Liver (tissue), 10 donors: ENCODE measurements at places on chromosomes 7 and 10. TPM values are rescaled to one million over a fixed set of nuclear protein-coding genes. Genes with fewer than 3 reads are reported as not detected.

The TWIST1 gene
- 0.17 TPM for total RNA-seq

The GPC2 gene
- 0.33 TPM for total RNA-seq

The COBL gene
- 5.8 TPM for total RNA-seq

The UMAD1 gene
- 12.2 TPM for total RNA-seq

The GALNT17 gene
- total RNA-seq, result 0.42 TPM

The CYP3A4 gene
- 138 TPM for total RNA-seq

DNA sequence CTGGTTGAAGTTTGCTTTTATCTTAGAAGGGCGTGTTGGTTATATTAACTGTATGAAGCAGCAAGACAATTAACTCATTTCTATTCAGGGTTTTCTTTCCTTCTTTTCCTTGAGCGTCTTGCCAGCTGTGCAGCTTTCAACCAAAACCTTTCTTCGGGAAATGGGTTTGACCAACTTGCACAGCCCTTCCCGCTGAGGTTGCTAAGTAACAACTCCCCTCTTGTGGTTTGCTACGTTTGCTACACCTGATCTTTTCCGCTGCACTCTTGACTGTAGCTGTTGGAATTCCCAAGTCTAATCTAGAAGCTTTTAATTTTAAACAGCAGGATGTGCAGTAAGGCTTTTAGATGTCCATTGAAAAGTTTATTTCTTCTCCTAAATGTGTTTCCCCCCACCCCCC, 116.9 kb downstream of the CDCA7L start:
- no peaks in the 10 kb centered on the region for H3K4me1 ChIP-seq
- H3K27ac ChIP-seq, result no peak overlapping the region
- H3K27me3 ChIP-seq, result no peaks in the 10 kb centered on the region
- no peak overlapping the region for H3K4me3 ChIP-seq
- H3K36me3 ChIP-seq, result no peaks in the 10 kb centered on the region

DNA sequence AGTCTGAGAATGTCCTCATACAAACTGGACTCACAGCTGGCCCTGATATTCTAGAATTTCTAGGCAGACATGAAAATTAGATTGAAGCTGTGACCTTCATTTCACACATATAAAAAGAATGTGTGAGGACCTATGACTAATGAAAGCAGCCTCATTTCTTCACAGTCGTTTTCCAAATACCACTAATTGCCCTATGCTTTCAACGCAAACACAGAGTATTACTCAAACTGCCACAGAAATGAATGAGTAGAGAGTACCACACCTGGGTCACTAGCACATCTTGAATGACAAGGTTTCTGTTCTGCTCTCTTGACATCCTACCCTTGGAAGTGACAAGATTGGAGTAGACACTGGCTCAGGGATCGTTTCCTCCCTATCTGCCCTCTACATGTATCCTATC, 142.4 kb downstream of the C1GALT1 start:
- H3K4me1 ChIP-seq, result no peaks in the 10 kb centered on the region
- DNase-seq, result no peak
- H3K27ac ChIP-seq, result no peak overlapping the region
- no peaks in the 10 kb centered on the region for H3K36me3 ChIP-seq
- H3K4me3 ChIP-seq, result no peak overlapping the region
- no peaks in the 10 kb centered on the region for H3K27me3 ChIP-seq

GRCh38 chr7:116752305-116753074, 80.5 kb downstream of the MET start:
- H3K4me1 ChIP-seq, result no peaks in the 10 kb centered on the region
- H3K4me3 ChIP-seq, result no peak overlapping the region
- no peak overlapping the region for H3K27ac ChIP-seq
- no peak for DNase-seq

DNA sequence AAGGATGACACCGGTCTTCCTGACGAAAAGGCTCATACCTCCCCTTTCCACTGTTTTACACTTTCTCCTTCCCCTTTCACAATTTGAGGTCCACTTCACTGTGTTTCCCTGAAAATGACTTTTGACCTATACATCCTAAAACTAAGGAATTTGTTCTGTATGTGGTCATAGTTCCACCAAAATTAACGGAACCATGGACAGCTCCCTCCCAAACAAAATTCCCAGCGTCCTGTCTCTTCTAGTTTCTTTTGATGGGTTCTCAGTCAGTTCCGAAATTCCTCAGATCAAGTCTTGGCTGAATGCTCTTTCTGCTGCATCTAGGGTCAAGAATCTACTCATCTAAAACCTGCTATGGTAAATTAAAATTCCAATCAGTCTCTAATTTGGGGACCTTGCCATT, 1191.9 kb downstream of the CNTNAP2 start:
- no peak overlapping the region for H3K4me3 ChIP-seq
- no peaks in the 10 kb centered on the region for H3K4me1 ChIP-seq
- no peaks in the 10 kb centered on the region for H3K36me3 ChIP-seq
- no peak overlapping the region for H3K27ac ChIP-seq

GRCh38 chr7:100166317-100166940, 2.0 kb downstream of the GAL3ST4 start:
- H3K4me3 ChIP-seq, result no peak overlapping the region
- no peaks in the 10 kb centered on the region for H3K36me3 ChIP-seq
- no peak for DNase-seq
- H3K27me3 ChIP-seq, result peaks cover 3% of the 10 kb centered on the region

GRCh38 chr7:121097577-121097976, 109.1 kb downstream of the CPED1 start:
- no peak overlapping the region for H3K4me3 ChIP-seq
- H3K36me3 ChIP-seq, result peaks cover 14% of the 10 kb centered on the region
- H3K27me3 ChIP-seq, result no peaks in the 10 kb centered on the region
- H3K4me1 ChIP-seq, result no peaks in the 10 kb centered on the region
- no peak for DNase-seq

GRCh38 chr7:123941391-123942180, 16.5 kb downstream of the SPAM1 start:
- H3K27me3 ChIP-seq, result no peaks in the 10 kb centered on the region
- H3K36me3 ChIP-seq, result no peaks in the 10 kb centered on the region
- DNase-seq, result no peak
- no peak overlapping the region for H3K27ac ChIP-seq
- no peak overlapping the region for H3K4me3 ChIP-seq
- no peaks in the 10 kb centered on the region for H3K4me1 ChIP-seq

DNA sequence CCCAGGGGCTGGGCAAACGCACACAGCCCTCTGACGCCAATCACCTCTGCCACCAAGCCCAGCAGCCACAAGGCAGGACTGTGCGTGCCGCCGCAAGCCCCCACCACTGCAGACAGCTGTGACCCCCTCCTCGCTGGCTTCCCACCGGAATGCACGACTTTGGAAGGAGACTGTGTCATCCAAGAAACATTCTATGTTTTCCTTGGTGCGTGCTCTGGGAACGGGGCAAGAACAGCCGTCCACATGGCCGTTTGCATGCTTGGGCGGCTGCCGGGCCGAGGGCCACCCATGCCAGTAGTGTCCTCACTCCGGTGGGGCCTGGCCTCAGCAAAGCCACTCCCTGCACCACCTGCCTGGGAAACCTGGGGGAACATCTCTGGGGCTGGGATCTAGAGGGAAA, 17.6 kb upstream of the ELN start:
- no peaks in the 10 kb centered on the region for H3K4me1 ChIP-seq
- H3K27ac ChIP-seq, result no peak overlapping the region
- no peak overlapping the region for H3K4me3 ChIP-seq
- peaks cover 2% of the 10 kb centered on the region for H3K27me3 ChIP-seq
- no peaks in the 10 kb centered on the region for H3K36me3 ChIP-seq

DNA sequence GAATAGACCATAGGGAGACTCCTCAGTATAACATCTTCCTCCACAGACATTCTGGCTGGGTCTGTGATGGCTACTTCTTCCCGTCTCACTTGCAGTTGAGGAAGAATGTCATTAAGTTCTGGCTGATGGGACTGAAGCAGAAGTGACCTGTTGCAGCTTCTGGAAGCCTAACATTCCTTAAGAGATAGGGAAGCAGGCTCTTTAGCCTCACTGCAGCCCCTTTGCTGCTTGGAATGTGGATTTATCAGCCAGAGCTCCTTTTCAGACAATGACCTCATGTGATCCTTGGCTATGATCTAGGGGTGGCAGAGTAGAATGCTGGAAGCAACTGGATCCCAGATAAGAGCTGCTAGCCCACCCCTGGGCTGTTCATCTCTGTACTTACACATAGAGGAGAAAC, 142.5 kb downstream of the RNF216 start:
- no peak for DNase-seq
- no peaks in the 10 kb centered on the region for H3K27me3 ChIP-seq
- H3K36me3 ChIP-seq, result peaks cover 16% of the 10 kb centered on the region
- H3K4me1 ChIP-seq, result no peaks in the 10 kb centered on the region

GRCh38 chr10:88045656-88046415, 182.4 kb downstream of the PTEN start:
- H3K36me3 ChIP-seq, result no peaks in the 10 kb centered on the region
- H3K27me3 ChIP-seq, result no peaks in the 10 kb centered on the region
- no peak for DNase-seq
- H3K27ac ChIP-seq, result no peak overlapping the region
- no peaks in the 10 kb centered on the region for H3K4me1 ChIP-seq

DNA sequence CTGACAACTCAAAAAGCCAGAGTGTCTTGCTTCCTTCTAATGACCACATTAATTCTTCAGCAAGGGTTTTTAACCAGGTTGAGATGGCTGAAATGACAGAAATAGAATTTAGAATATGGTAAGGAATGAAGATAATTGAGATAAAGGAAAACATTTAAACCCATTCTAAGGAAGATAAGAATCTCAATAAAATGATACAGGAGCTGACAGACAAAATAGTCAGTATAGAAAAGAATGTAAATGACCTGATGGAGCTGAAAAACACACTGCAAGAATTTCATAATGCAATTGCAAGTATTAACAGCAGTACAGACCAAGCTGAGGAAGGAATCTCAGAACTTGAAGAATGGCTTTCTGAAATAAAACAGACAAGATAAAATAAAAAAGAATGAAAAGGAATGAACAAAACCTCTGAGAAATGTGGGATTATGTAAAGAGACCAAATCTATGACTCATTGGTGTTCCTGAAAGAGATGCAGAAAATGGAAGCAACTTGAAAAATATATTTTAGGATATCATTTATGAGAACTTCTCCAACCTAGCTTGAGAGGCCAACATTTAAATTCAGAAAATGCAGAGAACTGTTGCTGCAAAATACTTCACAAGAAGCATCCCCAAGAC, 87.1 kb downstream of the SAMD9 start:
- H3K27me3 ChIP-seq, result no peaks in the 10 kb centered on the region
- no peaks in the 10 kb centered on the region for H3K36me3 ChIP-seq
- no peaks in the 10 kb centered on the region for H3K4me1 ChIP-seq
- no peak overlapping the region for H3K27ac ChIP-seq
- DNase-seq, result no peak
- H3K4me3 ChIP-seq, result no peak overlapping the region
